ENCODE measurements at places on chromosomes 13 and 19.
A peak's percentile ranks its signal among the peaks of the same experiment; 100 is the strongest.

DNA sequence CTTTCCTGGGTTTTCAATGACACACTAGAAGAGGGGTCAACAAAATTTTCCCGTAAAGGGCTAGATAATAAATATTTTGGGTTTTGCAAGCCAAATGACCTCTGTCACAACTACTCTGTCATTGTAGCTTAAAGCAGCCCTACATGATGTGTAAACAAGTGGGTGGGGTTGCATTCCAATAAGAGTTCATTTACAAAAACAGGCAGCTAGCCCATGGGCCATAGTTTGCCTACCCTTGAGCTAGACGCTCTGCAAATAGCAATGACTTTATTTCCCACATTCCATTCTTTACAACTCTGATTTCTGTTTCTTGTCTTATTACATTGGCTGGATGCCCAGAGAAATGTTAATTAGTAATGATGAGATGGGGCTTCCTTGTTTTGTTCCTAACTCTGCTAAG, 76.0 kb downstream of the ZNF557 start:
- no peak for DNase-seq

DNA sequence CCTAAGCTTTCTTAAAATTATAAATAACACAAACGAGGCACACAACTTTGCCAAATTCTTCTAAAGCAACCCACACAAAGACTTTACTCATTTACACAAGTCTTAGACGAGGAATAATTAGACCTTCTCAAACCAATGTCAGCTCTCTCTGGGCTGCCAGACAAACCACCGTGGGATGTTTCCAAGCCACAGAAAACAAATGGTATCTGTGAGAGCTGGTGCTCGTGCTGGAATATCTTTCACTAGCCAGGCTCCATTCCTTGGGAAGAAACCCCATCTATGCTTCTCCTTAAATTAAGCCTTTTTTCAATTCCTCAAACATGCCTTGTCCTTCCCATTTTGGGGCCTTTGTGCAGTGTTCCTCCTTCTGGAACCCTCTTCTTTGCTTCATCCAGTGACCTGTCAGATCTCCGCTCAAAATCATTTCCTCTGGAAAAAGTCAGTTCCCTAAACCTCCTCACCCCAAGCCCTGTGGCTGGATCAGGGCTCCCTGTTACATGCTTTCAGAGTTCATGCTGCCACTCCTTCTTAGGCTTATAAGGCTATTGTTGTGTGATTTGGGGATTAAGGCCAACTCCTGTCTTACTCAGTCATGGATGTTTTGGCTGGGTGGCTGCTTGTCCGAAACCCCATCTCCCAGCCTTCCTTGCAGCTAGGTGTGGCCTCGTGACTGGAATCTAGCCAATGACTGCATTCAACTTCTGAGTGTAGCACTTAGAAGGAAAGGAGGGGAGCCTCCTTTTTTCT, 64.2 kb upstream of the GTF2F2 start:
- no peak for DNase-seq

GRCh38 chr19:51621178-51621577, 9.0 kb downstream of the SIGLEC5 start:
- DNase-seq = no peak

- DNase-seq = no peak
These were observed 46.3 kb upstream of the ZNF730 start for GRCh38 chr19:23070353-23071146.

GRCh38 chr19:6521718-6522646, 8.8 kb upstream of the TNFSF9 start:
- peak; percentile 53 for DNase-seq
